ENCODE measurements at places on chromosomes 3 and 15. TPM values are rescaled to one million over a fixed set of nuclear protein-coding genes. Genes with fewer than 3 reads are reported as not detected.

DNA sequence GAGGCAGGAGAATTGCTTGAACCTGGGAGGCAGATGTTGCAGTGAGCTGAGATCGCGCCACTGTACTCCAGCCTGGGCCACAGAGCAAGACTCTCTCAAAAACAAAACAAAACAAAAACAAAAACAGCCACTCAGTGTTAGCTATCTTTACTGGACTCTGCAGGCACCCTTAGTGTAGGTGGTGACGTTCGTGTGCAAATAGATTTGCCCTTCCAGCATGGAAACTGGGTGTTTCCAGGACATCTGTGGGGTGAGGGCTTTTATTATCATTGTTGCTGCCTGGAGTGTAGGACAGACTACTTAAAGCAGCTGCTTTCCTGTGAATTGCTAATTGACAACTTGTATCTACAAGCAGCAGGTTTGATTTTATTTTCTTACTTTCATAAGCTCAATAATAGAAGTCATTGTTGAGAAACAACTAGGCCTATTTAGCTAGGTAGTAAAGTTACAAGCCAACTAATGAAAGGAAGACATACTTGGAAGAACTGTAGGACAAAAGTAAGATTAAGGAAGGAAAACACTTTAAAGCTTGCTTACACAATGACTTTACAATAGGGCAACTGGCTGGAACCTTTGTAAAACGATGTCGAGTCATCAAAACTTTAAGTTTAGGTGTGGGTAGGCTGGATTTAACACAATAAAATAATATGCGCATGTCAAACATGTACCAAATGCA, 25.4 kb upstream of the SPPL2A start:
- no peaks in the 10 kb centered on the region for H3K4me1 ChIP-seq
- no peak overlapping the region for H3K27ac ChIP-seq
- no peak overlapping the region for H3K4me3 ChIP-seq
- H3K27me3 ChIP-seq = no peaks in the 10 kb centered on the region
- H3K36me3 ChIP-seq = no peaks in the 10 kb centered on the region

DNA sequence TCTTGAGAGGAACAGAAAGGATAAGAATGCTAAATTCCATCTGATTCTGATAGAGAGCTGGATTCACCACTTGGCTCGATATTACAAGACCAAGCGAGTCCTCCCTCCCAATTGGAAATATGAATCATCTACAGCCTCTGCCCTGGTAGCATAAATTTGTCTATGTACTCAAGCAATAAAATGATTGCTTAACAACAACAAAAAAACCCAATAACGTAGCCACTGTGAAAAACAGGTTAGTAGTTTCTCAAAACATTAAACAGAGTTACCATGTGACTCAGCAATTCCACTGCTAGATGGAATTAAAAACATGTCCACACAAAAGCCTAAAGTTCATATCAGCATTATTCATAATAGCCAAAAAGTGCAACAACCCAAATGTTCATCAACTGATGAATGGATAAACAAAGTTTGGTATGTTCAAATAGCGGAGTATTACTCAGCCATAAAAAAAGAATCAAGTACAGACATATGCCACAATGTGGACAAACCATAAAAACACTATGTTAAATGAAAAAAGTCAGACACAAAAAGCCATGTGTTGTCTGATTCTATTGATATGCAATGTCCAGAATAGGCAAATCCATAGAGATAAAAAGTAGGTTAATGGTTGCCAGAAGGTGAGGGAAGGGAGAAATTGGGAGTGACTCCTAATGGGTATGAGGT, 16.8 kb downstream of the BCL2L10 start:
- no peak overlapping the region for H3K27ac ChIP-seq
- no peaks in the 10 kb centered on the region for H3K36me3 ChIP-seq
- H3K4me3 ChIP-seq = no peak overlapping the region
- DNase-seq = no peak

DNA sequence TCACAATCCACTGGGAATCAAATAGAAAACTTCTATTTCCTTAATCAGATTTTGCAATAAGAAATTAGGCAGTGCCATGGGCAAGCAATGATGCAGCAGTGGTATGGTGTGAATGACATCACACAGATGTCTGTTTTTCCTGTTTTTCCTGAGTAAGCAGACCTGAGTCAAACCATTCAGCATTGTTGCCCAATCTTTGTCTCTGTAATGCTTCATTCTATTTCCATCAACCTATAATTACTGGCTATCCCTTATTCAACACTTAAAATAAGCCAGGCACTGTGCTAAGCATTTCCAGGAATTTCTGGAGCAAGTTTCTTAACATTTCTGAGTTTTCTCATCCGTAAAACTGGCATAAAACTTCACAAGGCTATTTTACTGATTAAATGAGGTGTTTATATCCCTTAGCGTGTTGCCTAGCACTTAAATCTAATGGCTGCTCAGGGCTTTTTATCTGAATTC, 11.3 kb upstream of the OXSR1 start:
- no peaks in the 10 kb centered on the region for H3K27me3 ChIP-seq
- H3K27ac ChIP-seq = peak overlapping the region; percentile 19
- no peak for DNase-seq
- H3K36me3 ChIP-seq = no peaks in the 10 kb centered on the region

GRCh38 chr3:159273608-159274007, 471.8 kb downstream of the MFSD1 start:
- no peak overlapping the region for H3K4me3 ChIP-seq
- DNase-seq = peak; percentile 33
- H3K27me3 ChIP-seq = peaks cover 5% of the 10 kb centered on the region
- H3K36me3 ChIP-seq = no peaks in the 10 kb centered on the region

- H3K36me3 ChIP-seq = no peaks in the 10 kb centered on the region
- peak; percentile 61 for DNase-seq
- no peaks in the 10 kb centered on the region for H3K4me1 ChIP-seq
- no peak overlapping the region for H3K4me3 ChIP-seq
- H3K27me3 ChIP-seq = no peaks in the 10 kb centered on the region
- no peak overlapping the region for H3K27ac ChIP-seq
Observed at GRCh38 chr15:56821721-56822425, 88.6 kb upstream of the ZNF280D start.

- DNase-seq = no peak
- H3K4me1 ChIP-seq = no peaks in the 10 kb centered on the region
- no peak overlapping the region for H3K27ac ChIP-seq
- no peak overlapping the region for H3K4me3 ChIP-seq
- H3K36me3 ChIP-seq = no peaks in the 10 kb centered on the region
Observed at GRCh38 chr3:181252631-181253030, 263.1 kb upstream of the DNAJC19 start.

The LRRC31 gene
- not detected for total RNA-seq

Data from activated CD4-positive, alpha-beta T cell treated with anti-CD3 and anti-CD28 coated beads for 36 hours (primary cell).